ENCODE measurements at places on chromosomes 1 and 21.

DNA sequence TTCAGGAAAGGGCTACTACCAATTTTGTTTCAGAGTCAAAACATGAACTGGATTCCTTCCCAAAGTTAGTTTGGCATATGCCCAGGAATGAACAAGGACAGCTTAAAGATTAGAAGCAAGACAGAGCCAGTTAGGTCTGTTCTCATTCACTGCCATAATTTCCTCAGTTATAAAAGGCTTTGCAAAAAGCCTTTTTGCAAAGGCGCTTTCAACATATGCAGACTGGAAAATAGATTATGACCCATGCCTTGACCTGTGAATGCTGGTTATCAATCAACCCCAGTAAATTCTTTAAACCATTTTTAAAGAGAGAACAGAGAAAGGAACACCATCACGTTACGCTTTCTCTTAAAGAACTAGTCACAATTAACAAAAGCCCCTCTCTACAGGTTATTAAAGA lies 1.7 kb upstream of the FRRS1 start:
- no peak for DNase-seq

- no peak for DNase-seq
Observed at GRCh38 chr1:211196880-211197279, 62.3 kb upstream of the RCOR3 start.

- no peak for DNase-seq
Observed at GRCh38 chr1:109762821-109763645, 690 bp downstream of the EPS8L3 start.

- DNase-seq, result no peak
Observed at GRCh38 chr1:94927405-94928175, 680 bp upstream of the CNN3 start.

DNA sequence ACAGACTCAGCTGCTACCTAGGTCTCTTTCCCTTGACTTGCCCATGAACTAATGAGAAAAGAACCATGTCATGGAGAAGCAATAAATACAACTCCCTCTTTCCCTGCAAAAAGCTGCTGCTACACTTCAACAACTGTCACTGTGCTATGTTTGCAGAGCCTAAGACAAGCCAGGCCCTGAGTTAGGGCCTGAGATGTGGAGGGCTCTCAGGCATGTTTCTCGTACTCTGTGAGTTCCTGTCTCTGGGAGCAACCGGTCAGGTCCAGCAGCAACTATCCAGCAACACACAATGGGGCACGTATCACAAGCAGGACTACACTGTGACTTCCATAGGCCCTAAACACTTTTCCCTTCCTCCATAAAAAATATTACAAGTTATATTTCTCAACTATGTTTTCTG lies 91.7 kb downstream of the JAK1 start:
- DNase-seq, result no peak

GRCh38 chr1:44249543-44249942 lies 36.3 kb downstream of the DMAP1 start:
- DNase-seq, result no peak

DNA sequence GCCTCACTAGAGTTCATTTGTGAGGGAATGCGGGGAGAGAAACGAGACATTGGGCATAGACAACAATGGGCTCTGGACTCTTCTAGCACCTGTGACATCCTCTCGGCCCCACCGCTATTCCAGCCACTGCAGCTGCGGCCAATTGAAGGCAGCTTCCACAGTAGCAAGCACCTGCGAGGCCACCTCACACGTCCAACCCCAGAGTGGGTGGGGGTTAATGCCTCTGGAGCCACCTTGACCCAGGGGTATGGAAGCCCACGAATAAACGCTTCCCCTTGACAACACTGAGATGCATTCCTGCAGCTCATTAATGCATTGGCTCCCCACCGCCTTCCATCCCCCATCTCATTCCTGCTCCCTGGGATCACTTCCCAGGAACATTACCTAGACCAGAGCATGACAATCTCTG lies 104.4 kb downstream of the GLIS1 start:
- DNase-seq, result peak; percentile 46

GRCh38 chr21:40667967-40668366 lies 179.0 kb downstream of the DSCAM start:
- no peak for DNase-seq

GRCh38 chr1:4678066-4678717 lies 23.8 kb downstream of the AJAP1 start:
- DNase-seq, result no peak

DNA sequence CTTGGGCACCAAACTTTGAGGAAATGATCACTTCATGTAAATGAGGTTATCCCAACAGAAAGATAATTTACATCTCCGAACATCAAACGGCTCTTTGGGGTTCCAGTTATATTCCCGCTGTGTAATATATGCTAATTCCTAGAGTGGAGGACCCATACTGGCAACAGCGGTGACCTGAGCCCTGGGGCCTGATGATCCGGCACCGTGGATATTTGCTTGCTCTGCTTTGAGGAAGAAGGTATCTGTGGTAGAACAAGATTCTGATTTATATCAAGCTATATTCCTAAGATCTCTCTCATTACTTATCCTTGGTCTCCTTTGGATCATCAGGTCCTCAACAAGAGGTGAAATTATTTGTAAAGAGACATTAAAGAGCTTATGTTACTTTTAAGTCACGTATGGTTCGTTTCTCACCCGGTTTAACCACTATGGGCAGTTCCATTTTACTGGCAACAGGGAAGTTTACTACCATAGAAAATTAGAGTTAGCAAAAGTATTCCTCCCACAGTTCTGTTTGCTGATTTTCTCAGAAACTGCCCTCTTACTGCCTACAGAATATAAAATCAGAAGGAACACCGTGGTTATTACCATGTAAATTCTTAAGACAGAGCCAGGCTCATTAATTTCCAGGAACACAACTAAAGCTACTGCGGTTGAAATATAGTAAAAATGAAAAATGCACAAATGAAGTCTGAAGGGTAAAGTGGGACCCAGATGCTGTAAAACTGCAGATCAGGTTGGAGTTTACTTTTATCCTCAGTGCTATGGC lies 56.7 kb downstream of the MRPL39 start:
- no peak for DNase-seq

DNA sequence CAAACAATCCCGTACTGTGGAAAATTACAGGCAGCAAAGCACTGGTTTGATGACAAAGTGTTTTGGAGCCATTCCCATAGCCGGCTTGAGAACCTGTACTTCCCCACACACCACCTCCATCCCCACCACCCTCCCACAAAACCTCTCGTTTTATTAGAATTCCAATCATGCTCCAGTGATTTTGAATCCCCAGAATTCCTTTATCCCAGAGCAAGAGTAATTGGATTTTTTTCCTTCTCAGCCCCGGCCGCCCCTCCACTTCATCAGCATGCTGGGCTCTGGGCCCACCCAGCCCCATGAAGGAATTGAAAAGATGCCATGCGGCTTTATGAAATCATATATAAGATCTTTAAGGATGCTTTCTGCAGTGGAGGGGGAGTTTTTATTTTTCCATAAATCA lies 136.6 kb downstream of the OMA1 start:
- no peak for DNase-seq

GRCh38 chr1:77504986-77505385 lies 177.5 kb downstream of the ZZZ3 start:
- DNase-seq, result no peak

DNA sequence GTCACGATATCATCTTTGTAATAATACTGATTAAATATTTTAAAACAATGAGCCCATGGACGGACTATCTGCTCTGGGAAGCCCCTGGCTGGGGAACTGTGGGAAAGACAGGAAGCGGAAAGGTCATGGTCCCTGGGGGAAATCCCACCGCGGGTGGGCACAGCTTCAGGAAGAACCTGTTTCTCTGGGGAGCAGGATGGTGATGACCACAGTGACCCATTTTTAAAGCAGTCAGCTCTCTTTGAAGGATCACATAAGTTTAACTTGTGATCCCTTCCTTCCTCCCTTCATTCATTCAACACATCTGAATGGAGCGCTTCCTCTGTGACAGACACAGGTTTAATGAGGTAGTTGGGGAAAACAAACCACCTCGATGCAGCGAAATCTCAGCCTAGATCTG lies 73.0 kb downstream of the DHRS3 start:
- DNase-seq, result no peak

DNA sequence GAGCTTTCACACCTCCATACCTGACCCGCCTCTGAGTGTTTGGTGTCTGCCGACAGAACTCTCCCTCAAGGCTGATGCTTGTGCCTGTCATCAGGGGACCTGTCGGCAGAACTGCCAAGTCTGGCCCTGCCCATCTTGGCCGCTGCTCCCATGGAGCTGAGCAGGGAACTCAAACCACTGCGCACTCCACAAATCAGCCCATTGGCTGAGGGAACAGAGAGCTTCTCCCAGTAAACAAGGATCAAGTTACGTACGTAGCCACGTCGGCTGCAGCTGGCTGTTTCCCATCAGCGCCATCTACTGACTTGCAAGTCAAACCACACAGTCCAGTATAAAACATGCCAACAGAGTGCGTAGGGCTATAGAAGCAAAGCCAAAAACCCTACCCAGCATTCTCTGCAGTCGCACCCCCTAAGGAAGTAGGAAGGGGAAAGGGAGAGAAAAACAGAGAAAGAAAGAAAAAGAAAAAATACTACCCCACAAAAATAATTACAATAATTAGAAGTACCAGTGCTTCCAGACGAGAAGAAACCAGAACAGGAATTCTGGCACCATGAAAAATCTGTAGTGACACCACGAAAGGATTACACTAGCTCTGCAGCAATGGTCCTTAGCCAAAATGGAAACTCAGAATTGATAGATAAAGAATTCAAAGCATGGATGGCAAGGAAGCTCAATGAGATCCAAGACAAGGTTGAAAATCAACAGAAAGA lies 13.1 kb downstream of the KRTAP13-1 start:
- DNase-seq, result no peak

- no peak for DNase-seq
Observed at GRCh38 chr1:25039229-25039628, 109.2 kb upstream of the RUNX3 start.

DNA sequence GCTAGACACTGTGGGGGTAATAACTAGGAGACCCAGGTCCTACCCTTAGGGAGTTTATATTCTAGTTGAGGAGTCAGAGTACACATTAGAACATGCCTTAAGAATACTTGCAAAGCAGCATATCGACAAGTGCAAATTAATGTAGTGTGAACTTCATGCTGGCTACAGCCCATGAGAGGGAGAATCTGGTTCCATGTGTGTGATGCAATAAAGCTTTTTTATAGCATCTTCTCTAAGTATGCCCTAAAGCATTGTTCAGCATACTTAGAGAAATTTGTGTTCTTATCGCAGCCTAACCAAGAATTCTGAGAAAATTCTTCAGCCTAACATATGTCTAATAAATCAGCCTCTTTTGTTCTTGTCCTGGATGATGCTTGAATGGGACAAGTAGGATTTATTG lies 95.5 kb downstream of the SDCCAG8 start:
- no peak for DNase-seq

DNA sequence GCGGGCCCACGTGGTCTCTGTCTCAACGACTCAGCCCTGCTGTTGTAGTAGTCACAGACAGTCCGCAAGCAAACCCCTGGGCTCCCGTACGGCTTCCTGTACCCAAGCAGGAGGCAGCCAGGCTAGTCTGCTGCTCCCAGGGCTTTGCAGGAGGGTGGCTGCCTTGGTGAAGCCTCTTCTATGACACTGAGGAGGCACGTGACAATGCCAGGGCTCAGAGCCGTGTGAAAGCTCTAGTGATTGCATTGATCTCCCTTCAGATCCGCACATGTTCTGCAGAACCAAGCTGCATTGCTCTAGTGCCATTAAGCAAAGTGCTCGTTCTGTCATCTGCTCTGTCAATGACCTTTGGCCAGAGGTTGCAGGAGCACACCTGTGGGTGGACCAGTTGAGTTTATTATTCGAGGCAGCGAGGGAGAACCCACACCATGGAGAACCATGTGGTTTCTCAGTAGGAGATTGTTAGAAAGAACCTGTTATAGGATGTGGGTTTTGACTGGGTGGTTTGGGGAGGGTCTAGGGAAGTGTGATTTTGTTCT lies 18.0 kb downstream of the UMODL1 start:
- DNase-seq, result peak; percentile 15

- no peak for DNase-seq
Observed at GRCh38 chr1:3693321-3693720, 41.0 kb downstream of the TP73 start.

GRCh38 chr21:16797966-16798365 lies 714.9 kb upstream of the CXADR start:
- no peak for DNase-seq

DNA sequence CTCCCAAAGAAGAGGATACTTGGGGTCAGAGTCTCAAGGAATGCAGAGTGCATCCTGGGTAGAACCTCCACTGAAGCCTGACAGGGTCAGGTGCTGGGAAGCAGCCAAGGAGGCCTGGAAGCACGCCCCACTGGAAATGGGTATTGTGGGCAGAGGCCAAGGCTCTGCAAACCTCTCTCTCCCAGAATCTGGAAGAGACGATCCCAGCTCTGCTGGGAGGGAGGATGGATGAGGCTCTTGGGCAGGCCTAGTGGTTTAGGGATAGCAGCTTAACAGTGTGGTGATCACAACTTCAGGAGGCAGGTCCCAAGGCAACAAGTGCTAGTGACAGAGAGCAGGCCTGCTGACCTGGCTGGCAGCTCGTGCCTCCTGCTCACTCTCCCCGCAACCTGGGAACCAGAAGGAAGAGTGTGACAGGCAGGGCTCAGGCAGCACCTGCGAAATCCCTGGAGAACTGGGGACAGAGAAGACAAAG lies 641.0 kb downstream of the PLPP3 start:
- DNase-seq, result no peak

DNA sequence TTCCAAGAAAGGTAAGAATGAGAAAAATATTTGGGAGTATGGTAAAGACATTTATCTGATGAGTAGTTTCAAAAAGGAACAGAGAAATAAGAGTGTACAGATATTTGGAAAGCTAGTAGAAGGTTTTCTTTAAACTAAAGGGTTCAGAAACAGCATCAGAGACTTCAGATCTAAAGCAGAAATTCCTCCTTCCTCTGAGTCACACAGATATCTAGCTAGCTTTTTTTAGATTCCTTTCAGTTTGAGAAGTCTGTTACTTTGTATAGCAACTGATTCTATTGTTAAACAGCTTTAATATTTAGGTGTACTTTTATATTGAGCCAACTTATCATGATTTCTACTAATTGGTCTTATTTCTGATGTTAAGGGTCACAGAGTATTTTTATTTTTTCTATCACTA lies 4.7 kb downstream of the AMY2B start:
- no peak for DNase-seq

Data from CD8-positive, alpha-beta T cell (primary cell).